Activated T-helper 1 cell treated with anti-CD3 and anti-CD28 coated beads, Interleukin-2, amount 50 U/mL, for 16 hours (primary cell): ENCODE measurements at places on chromosomes 6 and 20.

DNA sequence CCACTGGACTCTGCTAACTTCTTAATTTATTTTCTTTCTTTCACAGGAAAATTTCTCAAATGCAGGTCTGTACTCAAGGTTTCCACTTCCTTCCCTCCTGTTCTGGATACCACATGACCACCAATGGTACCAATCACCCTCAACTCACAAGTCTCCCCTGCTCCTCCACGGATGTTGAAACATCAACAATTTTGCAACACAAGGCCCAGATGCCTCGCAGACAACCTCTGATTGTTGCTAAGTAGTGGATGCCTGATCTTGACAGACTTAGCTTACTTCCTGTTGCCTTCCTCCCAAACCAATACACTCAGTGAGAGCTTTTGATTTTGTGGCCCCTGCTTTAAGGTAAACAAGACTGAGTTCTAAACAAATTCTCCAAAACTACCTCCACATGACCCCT, 146.6 kb downstream of the FRK start:
- DNase-seq = no peak

GRCh38 chr6:162636167-162636566, 91.4 kb downstream of the PRKN start:
- DNase-seq = no peak

DNA sequence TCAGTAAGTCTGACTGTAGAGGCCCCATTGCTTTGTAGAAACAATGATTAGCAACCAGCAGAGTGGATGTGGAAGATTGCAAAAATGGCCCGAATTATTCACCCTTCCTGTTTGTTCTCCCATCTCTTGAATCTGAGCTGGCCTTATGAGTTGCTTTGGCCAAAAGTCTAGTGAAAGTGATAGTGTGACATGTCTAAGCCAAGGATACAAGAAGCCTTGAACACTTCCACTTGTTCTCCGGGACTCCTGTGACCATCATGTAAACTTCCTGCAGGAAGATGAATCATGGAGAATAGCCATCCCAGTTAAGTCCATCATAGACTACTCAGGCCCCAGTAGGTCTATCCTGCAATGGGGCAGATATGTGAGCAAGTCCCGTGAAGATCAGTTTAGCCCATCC, 252.0 kb upstream of the JAG1 start:
- DNase-seq = no peak

DNA sequence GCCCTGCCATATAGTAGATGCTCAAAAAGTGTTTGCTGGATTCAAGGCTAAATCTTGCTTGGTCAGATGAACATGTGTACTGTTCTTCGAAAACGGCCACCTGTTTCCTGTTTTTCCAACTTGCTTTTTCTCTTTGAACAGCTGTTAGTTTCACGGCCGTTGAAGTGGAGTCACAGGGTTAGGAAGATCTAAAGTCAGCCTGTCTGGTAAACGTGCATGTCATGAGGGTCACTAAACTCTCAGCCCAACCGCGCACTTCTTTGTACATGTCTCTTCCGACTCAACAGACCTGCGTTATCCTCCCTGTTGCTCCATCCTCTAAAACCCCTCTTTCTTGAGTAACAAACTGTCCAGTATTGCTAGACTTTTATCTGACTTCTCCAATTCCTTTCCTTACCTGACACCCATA, 93.2 kb upstream of the MAN1A1 start:
- no peak for DNase-seq

DNA sequence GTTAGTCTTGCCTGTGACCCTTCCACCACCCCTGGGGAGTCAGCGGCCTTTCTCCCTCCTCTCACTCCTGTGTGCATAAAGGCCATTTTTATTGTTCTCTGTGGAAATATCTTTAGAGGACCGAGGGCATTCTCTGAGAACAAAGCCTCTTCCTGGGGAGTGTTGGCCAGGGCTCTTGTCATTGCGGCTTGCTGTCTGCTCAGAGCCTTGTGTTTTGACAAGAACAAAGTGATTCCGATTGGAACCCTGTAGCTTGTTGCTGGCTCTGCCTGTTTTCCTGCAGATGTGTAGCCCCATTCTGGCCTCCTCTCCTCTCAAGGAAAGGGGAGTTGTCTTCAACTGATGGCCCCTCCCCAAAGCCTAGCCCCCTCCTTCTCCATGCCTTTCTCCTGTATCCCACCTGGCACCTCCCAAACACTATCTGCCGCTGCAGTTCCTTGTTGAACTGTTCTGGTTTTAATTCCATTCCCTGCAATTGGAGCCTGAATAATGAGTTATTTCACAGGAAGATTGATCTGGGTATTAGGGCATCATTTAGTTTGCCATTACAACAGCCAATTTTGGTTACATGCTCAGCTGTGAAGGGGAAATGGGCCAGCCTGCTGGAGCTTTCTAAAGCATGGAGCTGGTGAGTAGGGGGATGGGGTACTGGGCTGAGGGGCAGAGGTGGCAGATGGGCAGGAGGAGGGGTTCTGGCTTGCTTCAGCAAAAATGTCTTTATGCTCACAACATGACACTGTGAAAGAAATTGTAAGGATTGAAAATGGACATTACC, 252.5 kb downstream of the LRFN2 start:
- no peak for DNase-seq

GRCh38 chr20:31573555-31574321, 31.4 kb upstream of the ID1 start:
- no peak for DNase-seq

DNA sequence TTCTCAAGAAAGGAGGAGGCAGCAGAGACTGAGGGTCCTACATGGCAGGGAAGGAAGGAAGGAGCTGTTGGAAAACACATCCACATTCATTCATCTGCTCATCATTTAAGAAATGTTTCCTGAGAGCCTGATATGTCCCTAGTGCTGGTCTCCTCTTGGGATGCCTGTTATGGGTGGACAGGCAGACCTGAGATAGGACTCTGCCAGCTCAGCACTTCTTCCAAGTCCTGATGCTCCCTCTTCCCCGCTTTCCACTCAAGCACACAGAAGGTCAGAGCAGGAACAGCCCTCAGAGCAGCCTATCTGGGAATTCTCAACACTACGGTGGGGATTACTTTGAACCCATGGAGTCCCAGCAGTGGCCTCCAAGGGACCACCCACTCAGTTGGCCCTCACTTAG, 8.0 kb upstream of the SIRPD start:
- no peak for DNase-seq

GRCh38 chr6:5135788-5136376, 50.7 kb downstream of the PPP1R3G start:
- no peak for DNase-seq

DNA sequence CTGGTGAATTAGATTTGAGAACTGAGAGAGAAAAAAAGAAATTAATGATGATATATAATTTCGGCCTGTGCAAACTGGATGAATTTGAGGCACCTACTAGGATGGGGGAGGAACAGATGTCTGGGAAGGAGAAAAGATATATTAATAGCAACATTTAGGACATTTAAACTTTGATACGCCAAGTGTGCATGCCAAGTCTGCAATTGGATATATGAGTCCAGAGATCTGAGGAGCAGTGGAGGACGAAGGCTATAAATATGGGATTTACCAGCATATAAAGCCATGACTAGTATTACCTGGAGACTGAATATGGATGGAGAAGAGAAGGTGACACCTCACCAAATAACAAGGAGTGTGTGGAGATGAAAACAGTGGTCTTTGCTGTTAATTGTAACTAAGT, 272.6 kb upstream of the HSF2 start:
- DNase-seq = no peak

DNA sequence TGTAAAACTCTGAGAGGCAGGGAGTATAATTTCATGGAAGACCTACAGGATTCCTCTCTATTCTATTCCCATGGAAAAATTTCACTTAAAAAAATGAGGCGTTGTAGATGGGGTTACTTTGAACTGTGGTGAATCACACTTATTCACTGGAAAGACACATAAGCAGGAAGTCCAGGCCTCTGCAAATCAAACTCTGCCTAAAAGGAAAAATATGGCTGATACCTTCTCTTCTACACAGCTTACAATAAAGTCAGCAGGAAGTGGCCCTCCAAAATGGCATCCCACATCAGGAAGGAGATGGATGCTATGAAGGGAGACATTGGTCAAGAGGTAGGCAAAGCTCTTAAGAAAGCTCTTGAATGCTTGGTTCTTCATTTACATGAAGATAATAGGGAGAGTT, 115.9 kb downstream of the FYN start:
- DNase-seq = no peak

- DNase-seq = no peak
Observed at GRCh38 chr6:14682812-14683211, 563.1 kb upstream of the JARID2 start.

DNA sequence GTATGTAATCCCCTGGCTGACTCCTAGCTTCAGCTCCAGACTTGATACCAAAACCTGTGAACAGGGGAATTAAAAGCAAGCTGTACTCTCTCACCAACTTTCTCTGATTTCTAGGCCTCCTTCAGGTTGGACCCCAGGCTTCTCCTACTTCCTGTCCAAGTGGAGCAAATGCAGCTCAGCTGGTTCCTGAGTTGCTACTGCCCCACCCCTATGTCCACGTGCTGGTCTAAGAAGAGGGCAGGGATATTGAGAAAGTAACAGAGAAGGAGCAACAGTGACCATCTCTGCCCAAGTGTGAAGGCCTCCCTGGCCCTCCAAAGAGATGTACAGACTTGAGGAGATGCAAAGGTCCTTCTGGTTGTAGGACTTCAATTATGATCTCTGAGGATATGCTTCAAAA, 188.3 kb upstream of the MCHR2 start:
- no peak for DNase-seq

- DNase-seq = no peak
Observed at GRCh38 chr20:47970282-47970903, 185.1 kb upstream of the SULF2 start.

- no peak for DNase-seq
Observed at GRCh38 chr20:46751856-46752255, 42.4 kb downstream of the SLC2A10 start.

GRCh38 chr6:4698901-4699659, 77.1 kb upstream of the CDYL start:
- no peak for DNase-seq

GRCh38 chr6:116190550-116190949, 63.3 kb downstream of the TSPYL4 start:
- no peak for DNase-seq

GRCh38 chr6:117545161-117545595, 57.1 kb downstream of the GOPC start:
- DNase-seq = no peak

DNA sequence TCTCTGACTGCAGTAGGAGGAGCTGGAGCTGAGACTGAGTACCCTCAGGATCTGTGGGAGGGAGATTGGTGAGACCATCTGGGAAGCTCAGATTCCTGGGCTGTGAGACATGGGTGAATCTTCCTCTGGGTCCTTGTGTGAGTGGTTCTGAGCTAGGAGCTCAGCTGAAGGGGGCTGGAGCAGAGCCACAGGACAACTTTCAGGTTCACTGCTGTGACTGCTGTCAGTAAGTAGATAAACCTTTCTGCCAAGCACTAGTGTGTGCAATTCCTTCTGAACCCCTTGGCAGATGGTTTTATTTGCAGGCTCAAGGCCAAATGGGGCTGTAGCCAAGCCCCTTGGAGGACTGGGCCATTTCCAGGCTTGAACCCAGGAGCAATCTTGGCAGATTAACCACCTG, 49.6 kb upstream of the SNAP91 start:
- no peak for DNase-seq

DNA sequence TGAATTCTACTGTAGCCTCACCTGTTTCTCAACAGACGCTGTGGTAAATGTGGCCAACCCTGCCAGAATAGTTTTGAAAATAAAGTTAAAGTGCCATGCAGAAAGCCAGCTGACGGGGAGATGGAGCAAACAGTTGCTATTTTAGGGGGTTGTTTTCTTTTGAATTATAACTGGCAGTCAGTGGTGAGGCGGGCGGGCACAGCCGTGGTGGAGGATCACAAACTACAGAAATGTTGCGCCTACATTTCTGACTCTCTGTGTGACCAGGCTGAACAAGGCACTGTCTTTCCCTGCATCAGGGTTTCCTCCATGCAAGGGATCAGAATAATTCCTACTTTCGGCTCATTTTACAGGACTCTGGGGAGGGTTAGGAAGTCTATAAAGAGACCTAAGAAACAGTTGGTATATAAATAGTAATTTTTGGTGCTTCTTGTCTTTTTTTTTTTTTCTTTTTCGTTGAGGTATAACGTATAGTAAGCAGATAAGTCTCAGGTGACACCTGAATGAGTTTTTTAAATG, 17.2 kb downstream of the CHMP4B start:
- DNase-seq = no peak

DNA sequence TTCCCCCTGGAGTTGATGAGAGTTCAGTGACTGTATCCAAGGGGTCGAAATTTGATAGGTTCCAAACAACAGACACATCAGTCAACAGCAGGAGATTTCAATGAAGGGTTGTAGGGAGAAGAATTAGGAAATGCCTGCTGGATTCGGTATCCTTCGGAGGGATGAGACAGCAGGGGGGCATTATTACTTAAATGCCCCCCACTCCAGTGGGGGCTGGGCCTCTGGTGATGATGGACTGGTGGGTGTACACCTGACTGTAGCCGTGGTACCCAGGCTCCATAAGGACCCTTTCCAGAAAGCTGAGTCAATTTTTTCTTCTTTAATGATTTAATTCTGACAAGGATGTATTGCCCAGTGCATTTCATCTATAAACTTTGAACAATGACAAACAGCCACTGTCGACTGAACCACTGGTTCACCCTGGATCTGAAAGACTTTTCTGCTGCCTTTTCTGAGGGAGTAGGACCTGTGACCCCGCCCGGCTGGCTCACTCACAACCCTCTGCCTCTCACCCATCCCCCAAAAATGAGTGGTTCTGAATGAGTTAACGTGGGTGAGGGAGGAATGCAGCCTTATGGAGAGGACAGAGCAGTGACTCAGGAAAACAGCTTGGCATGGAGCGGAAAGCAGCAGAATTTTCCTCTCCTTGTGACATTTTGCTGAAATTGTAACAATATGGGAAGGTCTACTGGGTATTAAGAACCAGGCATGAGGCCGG, 41.0 kb downstream of the ZMYND8 start:
- DNase-seq = no peak
